ENCODE measurements at places on chromosomes 12 and 14. TPM values are rescaled to one million over a fixed set of nuclear protein-coding genes. Genes with fewer than 3 reads are reported as not detected.
A peak's percentile ranks its signal among the peaks of the same experiment; 100 is the strongest.

GRCh38 chr12:96347130-96347699 is 53.0 kb downstream of the CDK17 start:
- H3K27ac ChIP-seq = peak overlapping the region; percentile 28
- peaks cover 29% of the 10 kb centered on the region for H3K4me1 ChIP-seq
- H3K27me3 ChIP-seq = no peaks in the 10 kb centered on the region
- DNase-seq = no peak

GRCh38 chr14:65348137-65348536 is 64.4 kb upstream of the FUT8 start:
- H3K27ac ChIP-seq = no peak overlapping the region
- H3K4me1 ChIP-seq = no peaks in the 10 kb centered on the region
- H3K4me3 ChIP-seq = no peak overlapping the region

- no peak for DNase-seq
- H3K36me3 ChIP-seq = no peaks in the 10 kb centered on the region
- no peak overlapping the region for H3K4me3 ChIP-seq
- no peaks in the 10 kb centered on the region for H3K27me3 ChIP-seq
Measured at GRCh38 chr12:5622280-5622679, 190.4 kb downstream of the NTF3 start.

DNA sequence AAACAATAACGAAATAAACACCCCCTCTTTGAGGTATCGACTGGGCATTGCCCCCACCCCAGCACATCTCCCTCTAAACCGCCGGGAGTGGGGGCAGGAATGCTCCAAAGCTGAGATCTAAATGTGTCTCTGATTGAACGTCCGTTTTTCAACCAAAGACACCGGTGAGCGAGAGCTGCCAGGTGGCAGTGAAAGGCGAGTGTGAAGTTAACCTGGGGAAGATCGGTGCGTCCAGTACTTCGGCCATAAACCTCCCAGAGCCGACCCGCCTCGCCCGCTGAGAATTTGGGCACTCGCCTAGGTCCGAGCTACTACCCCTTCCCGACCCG is 625 bp downstream of the ANGEL1 start:
- peak overlapping the region; percentile 87 for H3K27ac ChIP-seq
- H3K36me3 ChIP-seq = peaks cover 5% of the 10 kb centered on the region
- no peak for DNase-seq
- peaks cover 21% of the 10 kb centered on the region for H3K4me1 ChIP-seq
- H3K4me3 ChIP-seq = peak overlapping the region; percentile 63

DNA sequence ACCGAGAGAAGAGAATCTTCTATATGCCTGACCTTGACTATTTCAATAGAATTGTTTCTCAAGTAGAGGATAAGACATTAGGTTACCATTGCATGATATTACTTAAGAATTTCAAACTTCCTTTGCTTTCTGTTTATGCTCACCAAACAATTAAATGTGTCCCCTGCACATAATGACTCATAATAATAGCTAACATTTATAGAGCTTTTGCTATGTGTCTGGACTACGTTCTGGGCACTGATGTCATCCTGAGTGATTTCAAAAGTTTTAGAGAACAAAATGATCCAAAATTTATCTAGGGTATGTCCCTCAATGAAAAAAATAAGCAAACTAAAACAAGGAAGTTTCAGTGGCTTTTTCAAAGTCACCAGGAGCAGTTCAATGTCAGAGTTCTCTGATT is 38.8 kb downstream of the SLC15A5 start:
- no peak overlapping the region for H3K27ac ChIP-seq
- H3K27me3 ChIP-seq = no peaks in the 10 kb centered on the region
- H3K4me3 ChIP-seq = no peak overlapping the region
- H3K4me1 ChIP-seq = no peaks in the 10 kb centered on the region

DNA sequence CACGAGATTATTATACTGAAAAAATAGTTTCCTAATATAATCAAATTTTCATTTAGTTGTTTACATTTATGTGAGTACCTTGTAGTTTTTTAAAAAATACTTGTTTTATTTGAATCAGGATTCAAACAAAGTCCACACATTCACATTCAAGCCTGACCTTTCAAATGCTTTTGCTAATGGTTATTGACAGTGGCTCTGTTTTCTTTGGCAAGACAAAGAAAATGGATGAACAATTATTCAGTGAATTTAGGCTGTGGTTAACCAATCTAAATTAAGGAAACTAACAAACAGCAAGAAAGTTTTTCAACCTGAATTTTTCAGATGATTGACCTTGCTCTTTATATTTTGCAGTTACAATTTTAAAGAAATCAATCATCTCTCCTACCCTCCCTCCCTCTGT is 9.7 kb downstream of the SLC4A8 start:
- no peak overlapping the region for H3K4me3 ChIP-seq
- H3K27me3 ChIP-seq = no peaks in the 10 kb centered on the region
- H3K36me3 ChIP-seq = no peaks in the 10 kb centered on the region
- no peak for DNase-seq
- no peaks in the 10 kb centered on the region for H3K4me1 ChIP-seq

- H3K4me1 ChIP-seq = no peaks in the 10 kb centered on the region
- no peak overlapping the region for H3K27ac ChIP-seq
- no peak overlapping the region for H3K4me3 ChIP-seq
Measured at GRCh38 chr12:41521872-41522379, 333.8 kb downstream of the PDZRN4 start.

DNA sequence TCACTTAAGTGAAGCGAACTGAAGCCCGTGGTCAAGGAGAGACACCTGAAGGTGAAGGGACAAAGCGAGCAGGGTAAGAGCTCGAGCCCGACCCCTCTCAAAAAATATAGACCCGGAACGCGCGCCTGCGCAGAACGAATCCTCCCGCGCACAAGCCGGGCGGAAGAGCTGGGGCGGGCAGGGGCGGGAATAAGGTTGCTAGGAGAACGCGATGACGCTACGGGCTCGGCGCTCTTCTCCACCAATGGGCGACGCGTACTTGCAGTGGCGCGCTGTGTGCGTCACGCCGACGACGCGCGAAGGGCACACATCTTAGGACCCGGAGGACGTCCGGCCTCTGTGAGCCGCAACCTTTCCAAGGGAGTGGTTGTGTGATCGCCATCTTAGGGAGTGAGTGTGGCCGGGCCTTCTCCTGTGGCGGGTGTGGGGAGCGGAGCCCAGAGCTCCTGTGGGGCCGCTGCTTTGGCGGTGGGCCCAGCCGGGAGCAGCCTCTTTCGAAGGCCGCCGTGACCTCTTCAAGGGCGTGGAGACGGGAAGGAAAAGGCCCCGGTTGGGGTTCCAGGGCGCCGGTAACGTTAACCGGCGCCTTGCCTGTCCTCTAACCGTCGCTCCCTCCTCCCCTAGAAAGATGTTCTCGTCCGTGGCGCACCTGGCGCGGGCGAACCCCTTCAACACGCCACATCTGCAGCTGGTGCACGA is at the start of gene SLC25A3:
SLC25A3 (plus strand) TSS at position 336 of the 699 bp plus-strand sequence; CDS start at position 629, 293 bp downstream.
- H3K4me1 ChIP-seq = peaks cover 17% of the 10 kb centered on the region
- no peaks in the 10 kb centered on the region for H3K36me3 ChIP-seq
- peak within 1 kb of the TSS; percentile 95 for H3K27ac ChIP-seq

- DNase-seq = no peak
- H3K4me1 ChIP-seq = no peaks in the 10 kb centered on the region
- no peak overlapping the region for H3K27ac ChIP-seq
- H3K36me3 ChIP-seq = no peaks in the 10 kb centered on the region
- H3K27me3 ChIP-seq = no peaks in the 10 kb centered on the region
Measured at GRCh38 chr12:98883231-98883630, 238.1 kb downstream of the APAF1 start.

DNA sequence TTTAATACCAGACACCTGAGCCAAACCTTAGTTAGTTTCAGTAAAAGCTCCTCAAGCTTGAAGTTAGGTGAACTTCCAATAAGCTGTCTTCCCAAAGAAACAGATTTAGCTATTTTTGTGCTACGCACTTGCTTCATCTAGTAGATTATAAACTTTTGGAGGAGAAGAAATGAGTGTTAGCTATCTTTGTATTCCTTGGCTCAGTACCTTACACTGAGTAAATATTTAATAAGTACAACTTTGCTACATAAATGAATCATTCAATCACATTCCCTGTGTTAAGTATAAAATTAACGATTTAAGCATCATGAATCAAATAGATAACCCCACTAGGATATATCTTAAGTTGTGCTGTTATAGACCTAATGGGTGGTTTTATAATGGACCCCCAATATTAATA is 307.0 kb downstream of the PCNX1 start:
- no peaks in the 10 kb centered on the region for H3K4me1 ChIP-seq
- H3K36me3 ChIP-seq = no peaks in the 10 kb centered on the region
- no peak overlapping the region for H3K4me3 ChIP-seq
- no peak overlapping the region for H3K27ac ChIP-seq
- H3K27me3 ChIP-seq = no peaks in the 10 kb centered on the region
- no peak for DNase-seq

GRCh38 chr14:74941676-74942097 is 13.7 kb downstream of the PGF start:
- peak overlapping the region; percentile 41 for H3K4me3 ChIP-seq
- H3K27ac ChIP-seq = peak overlapping the region; percentile 74
- H3K4me1 ChIP-seq = peaks cover 21% of the 10 kb centered on the region
- H3K36me3 ChIP-seq = no peaks in the 10 kb centered on the region
- H3K27me3 ChIP-seq = no peaks in the 10 kb centered on the region
- no peak for DNase-seq

The NR1H4 gene
- not detected for total RNA-seq

The TAS2R19 gene
- 3.4 TPM for total RNA-seq

The HCAR1 gene
- total RNA-seq = not detected

The FAM186B gene
- 0.51 TPM for total RNA-seq
